Germinal center (tissue), 1 donor: ENCODE measurements at places on chromosomes 6 and 20.

- DNase-seq: no peak
Observed at GRCh38 chr6:56789879-56790278, 147.2 kb upstream of the DST start.

GRCh38 chr6:20092071-20092566, 120.2 kb downstream of the MBOAT1 start:
- peak; percentile 5 for DNase-seq

GRCh38 chr6:35185302-35185681, 28.5 kb upstream of the SCUBE3 start:
- DNase-seq: no peak

DNA sequence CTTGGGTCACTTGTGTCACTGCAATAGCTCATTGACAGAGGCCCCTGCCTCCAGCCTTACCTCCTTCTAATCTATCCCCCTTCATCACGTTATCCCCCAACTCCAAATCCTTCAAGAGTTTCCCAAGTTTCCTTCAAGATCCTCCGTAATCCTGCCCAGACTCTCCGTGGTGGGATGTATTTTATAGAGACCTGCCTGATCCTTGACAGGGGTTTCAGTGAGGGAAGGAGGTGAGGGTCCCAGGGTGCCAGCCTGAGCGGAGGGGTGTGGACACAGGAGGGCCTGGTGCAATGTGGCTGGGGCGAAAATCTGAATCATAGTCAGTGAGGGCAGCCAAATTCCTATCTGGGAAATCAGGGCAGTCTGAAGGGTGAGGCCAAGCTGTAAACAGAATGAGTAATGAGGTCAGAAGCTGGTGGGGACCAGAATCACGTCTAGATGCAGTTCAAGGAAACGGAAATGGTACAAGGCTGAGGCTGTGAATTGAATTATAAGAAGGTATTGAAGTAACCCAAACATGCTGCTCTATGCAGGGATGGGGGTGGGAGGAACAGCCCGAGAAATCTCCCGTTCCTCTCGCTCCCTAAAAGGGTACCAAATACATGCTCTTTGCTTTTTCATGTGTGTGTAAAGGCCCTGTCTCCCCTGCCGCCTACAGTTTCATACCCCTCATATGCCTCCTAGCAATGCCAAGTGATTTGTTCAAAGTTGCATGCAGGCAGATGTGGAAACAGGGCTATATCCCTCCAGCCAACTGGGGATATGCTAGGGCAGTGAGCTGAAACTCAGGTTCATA, 35.4 kb upstream of the PIM1 start:
- no peak for DNase-seq

GRCh38 chr6:13113981-13114593, 214.2 kb downstream of the TBC1D7 start:
- no peak for DNase-seq

DNA sequence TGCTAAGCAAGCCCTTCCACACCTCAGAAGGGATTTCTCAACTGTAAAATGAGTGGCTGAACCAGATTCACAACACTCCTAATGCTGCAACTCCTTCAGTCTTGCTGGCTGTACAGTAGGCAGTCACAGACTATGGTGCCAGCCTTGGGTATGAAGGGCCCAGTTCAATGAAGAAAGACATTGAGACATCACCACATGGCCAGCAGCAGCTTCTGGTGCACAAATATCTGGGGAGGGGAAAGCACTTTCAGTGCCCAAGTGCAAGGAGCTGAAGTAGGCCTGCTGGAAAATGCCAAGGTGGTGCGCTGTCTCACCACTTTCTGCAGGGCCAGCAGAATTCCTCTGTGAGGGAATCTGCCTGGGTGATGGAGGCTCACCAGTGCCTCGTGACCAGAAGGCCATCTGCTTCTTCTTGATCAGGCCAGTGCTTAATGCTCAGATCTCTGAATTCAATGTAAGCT, 1.8 kb downstream of the PLA2G7 start:
- DNase-seq: no peak

DNA sequence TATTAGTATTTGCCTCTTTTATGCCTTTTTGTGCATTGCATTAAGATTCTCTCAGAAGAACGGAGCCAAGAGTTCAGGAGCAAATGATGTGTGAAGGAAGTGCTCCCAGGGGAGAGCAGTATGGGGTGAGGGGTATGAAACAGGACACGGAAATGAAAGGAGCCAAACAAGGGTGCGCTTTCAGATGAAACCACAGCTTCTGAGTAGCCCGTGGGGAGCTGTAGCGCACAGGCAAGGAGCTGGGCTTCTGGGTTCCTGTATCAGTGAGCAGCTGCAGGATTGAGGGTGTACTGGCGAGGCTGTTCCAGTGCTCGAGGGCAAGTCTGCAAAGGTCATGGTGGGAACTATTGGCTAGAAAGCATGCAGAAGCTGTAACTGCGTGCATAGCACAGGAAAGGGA, 25.4 kb downstream of the ANKEF1 start:
- DNase-seq: peak; percentile 68

DNA sequence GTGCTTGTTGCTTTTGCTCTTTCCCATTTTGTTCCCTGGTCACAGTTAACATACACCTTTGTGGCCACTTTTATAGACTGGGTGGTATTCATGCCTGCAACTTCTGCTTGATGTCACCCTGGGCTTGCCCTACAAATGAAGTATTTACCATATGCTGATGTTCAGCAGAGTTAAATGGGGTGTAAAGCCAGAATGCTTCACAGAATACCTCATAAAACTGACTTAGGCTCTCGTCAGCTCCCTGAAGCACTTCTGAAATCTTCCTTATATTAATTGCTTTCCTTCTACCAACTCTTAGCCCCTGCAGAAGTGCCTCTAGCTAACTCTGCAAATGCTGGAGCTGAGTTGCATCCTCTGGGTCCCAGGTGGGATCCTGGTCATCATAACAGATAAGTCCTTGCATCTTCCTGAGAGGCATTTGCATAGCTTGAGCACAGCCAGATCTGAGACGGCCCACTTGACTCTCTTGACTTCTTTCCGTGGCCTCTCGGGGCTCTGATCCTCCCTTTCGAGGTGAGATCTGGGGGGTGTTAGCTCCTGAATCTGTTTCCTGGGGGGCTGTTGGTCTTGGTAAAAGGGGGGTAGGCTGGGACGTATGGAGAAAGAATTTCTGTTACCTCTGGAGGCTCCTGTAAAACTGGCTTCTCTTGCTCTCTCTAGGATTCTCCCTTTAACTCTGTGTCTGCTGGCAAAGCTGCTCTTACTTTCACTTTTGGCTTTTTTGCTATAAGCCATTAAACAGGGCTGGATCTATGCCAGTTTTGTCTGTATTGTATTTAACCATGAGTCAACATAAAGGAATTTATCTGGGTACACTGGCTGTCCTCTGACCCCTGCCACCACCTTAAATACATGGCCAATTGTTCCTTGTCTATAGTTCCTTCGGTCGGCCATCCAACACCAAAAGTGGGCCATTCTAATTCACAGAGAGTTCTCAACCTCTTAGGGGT, 223.0 kb upstream of the SYNCRIP start:
- DNase-seq: peak; percentile 3
